ENCODE measurements at places on chromosomes 7 and 10.
A peak's percentile ranks its signal among the peaks of the same experiment; 100 is the strongest.

GRCh38 chr7:6074612-6075380 is 43.6 kb downstream of the ANKRD61 start:
- DNase-seq, result no peak

- DNase-seq, result peak; percentile 20
Measured at GRCh38 chr7:18064242-18064838, 36.7 kb upstream of the PRPS1L1 start.

DNA sequence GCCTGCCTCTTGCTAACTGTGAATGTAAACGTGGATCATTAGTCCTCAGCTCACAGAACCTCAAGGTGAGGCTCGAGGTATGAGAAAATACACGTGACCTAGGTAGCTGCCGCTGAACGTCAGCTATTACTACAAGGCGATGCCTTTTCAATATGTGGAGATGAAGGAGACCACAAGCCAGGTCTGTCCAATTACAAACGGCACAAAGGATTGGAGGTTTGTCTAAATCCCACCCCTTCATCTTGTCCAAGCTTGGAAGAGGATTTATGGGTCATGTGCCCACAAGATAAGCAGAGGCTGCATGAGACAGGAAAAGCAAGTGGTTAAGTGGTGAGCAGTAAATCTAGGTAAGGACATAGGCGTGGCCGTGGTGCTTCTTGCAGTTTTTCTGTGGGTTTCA is 3.4 kb downstream of the H2BK1 start:
- DNase-seq, result no peak

GRCh38 chr10:22268503-22268902 is 47.7 kb upstream of the COMMD3 start:
- DNase-seq, result no peak

All from AG20443 (cell line).